ENCODE measurements at places on chromosomes 1 and 21. TPM values are rescaled to one million over a fixed set of nuclear protein-coding genes. Genes with fewer than 3 reads are reported as not detected.

GRCh38 chr1:12124693-12125421 lies 41.9 kb upstream of the TNFRSF1B start:
- peak; percentile 74 for DNase-seq

- DNase-seq: no peak
These were observed 30.7 kb downstream of the SLC2A1 start for GRCh38 chr1:42927920-42928505.

DNA sequence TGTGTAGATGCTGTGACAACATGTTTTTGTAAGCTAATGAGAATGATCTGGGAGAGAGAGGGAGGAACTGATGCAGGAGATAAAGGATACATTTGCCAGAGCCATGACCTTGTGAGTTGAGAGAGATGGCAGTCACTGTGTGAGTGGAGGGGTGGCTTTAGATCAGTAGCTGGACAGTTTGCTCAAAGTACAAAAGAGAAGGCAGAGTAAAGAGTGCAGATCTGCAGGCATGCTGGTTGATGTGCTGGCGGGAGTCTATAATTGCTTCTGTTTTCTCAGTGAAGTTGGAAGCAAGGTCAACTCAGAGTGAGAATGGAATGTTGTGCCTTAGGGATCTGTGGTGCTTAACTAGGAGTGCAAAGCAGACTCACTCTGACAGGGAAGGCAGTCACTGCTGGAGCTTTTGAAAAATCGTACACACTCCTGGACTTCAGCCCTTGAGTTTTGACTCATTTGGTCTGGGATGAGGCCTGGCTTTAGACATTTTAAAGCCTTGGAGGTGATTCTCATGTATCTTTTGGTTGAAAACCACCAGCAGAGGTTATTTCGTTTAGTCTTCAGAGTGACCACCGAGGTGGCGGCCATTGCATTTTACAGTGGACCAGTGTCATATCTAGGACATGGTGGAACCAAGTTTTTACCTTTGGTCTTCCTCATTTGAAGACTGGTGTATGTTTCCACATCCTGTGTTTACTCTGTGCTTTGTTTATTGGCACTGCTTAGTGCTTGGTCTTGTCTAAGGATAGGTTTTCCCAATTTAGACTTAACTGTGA lies 49.6 kb downstream of the MTR start:
- DNase-seq: no peak

The OR2T33 gene
- total RNA-seq: not detected

Data from SJSA1 (cell line).